Suprapubic skin (tissue), 4 donors: ENCODE measurements at places on chromosomes 6 and 20. TPM values are rescaled to one million over a fixed set of nuclear protein-coding genes. Genes with fewer than 3 reads are reported as not detected.
A peak's percentile ranks its signal among the peaks of the same experiment; 100 is the strongest.

DNA sequence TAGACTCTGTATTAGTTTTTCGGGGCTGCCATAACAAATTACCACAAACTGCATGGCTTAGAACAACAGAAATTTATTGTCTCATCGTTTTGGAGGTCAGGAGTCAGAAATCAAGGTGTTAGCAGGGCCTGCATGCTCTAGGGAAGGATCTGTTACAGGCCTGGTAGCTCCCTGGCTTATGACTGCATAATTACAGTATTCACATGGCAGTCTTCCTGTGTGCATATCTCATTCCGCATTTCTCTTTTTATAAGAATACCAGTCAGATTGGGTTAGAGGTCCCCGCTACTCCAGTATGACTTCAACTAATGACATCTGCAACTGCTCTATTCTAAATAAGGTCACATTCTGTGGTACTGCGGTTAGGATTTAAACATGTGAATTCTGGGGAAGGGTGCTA is 59.3 kb upstream of the SLC2A12 start:
- no peak overlapping the region for H3K4me3 ChIP-seq
- DNase-seq: no peak
- H3K27me3 ChIP-seq: peaks cover 14% of the 10 kb centered on the region

DNA sequence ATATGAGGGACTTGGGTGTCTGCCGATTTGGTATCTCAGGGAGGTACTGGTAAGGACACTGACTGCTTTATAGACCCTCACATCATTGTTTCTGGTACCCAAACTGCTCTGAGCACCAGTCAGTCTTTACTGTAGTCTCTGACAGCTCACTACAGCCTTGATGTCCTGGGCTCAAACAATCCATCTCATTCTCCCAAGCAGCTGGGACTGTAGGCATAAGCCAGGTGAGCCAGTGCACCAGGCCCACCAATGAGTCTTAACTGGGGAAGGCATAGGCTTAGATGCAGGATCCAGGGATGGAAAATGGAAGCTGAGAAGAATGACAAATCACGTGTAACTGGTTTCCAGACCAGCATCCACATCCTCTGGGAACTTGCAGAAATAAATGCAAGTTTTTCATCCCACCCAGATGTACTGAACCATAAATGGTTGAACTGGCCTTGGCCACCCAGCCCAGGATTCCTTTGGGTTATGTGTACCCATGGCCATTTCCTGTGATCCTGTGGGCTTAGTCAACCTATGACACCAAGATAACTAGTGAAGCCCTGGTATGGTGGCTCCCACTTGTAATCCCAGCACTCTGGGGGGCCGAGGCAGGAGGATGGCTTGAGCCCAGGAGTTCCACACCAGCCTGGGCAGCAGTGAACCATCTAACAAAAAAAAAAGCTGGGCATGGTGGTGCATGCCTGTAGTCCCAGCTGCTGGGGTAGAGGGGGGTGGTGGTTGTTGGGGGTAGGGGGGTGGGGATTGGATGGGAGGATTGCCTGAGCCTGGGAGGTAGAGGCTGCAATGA is 5.8 kb downstream of the TUBB start:
- H3K27ac ChIP-seq: no peak overlapping the region
- no peak for DNase-seq
- peaks cover 78% of the 10 kb centered on the region for H3K36me3 ChIP-seq
- H3K4me1 ChIP-seq: peaks cover 61% of the 10 kb centered on the region
- H3K27me3 ChIP-seq: no peaks in the 10 kb centered on the region

GRCh38 chr6:21845018-21845417 is 251.5 kb downstream of the SOX4 start:
- H3K36me3 ChIP-seq: no peaks in the 10 kb centered on the region
- no peak for DNase-seq
- no peak overlapping the region for H3K4me3 ChIP-seq
- H3K27me3 ChIP-seq: no peaks in the 10 kb centered on the region
- H3K4me1 ChIP-seq: peaks cover 2% of the 10 kb centered on the region

GRCh38 chr6:133966654-133967329 is 13.8 kb downstream of the TBPL1 start:
- H3K4me3 ChIP-seq: no peak overlapping the region
- H3K36me3 ChIP-seq: no peaks in the 10 kb centered on the region
- H3K27me3 ChIP-seq: no peaks in the 10 kb centered on the region
- H3K27ac ChIP-seq: no peak overlapping the region

DNA sequence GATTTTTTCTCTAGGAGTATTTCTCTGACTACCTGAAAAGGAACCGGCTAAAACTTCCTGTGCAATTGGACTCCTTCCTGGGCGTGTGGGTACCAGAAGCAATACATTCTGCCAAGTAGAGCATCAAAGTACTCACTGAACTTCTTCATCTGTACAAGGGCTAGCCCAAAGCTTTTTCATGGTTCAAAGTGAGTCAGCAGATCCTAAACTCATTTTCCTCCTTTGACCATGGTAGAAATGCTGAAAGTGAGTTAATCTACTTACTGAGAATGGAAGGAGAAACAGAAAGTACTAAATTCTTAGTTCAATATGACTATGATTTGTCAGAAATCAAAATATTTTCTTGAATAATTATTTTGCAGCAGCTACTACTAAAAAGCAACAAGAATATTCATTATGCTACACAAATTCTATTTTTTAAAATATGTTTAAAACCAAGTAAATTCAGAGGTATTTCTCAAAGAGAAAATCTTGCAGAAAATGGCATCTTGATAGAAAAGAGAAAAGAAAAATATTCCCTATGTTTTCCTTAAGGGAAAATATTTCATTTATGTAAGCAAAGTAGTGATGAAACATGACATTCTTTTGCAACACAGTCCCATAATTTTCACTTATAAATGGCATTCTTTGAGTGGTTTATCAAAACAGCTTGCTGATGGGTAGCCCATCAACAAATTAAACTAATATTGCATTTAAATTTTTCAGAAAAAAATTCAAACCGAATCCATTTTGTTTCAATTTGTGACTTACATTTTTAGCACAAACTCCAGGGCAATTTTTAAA is 3.7 kb upstream of the BEND6 start:
- H3K4me1 ChIP-seq: peaks cover 22% of the 10 kb centered on the region
- H3K4me3 ChIP-seq: no peak overlapping the region
- H3K27me3 ChIP-seq: peaks cover 11% of the 10 kb centered on the region
- no peak for DNase-seq

GRCh38 chr6:92114797-92115196 is 1304.6 kb downstream of the EPHA7 start:
- H3K36me3 ChIP-seq: no peaks in the 10 kb centered on the region
- H3K27ac ChIP-seq: no peak overlapping the region
- H3K4me1 ChIP-seq: no peaks in the 10 kb centered on the region
- no peak overlapping the region for H3K4me3 ChIP-seq

- no peaks in the 10 kb centered on the region for H3K36me3 ChIP-seq
- H3K4me3 ChIP-seq: no peak overlapping the region
- DNase-seq: no peak
- no peak overlapping the region for H3K27ac ChIP-seq
Measured at GRCh38 chr20:9400171-9401025, 114.0 kb upstream of the LAMP5 start.

DNA sequence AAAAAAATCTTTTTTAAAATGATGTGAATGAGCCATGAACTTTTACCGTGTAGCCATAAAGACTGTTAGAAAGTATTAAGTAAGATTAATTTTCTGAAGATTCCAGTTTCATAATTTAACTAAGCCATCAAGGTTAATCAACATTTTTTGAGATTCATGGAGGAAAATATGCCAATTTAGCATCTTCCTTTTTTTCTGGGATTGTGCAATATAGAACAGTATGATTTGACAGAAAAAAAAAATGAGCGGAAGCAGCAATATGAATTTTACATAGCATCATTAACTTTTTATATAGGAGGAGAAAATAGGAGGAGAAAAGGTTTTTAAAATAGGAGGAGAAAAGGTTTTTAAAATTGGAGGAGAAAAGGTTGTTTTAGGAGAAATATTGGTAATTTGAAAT is 306.3 kb downstream of the ADGRB3 start:
- no peaks in the 10 kb centered on the region for H3K4me1 ChIP-seq
- no peak overlapping the region for H3K4me3 ChIP-seq
- DNase-seq: no peak
- no peaks in the 10 kb centered on the region for H3K27me3 ChIP-seq
- H3K36me3 ChIP-seq: no peaks in the 10 kb centered on the region

DNA sequence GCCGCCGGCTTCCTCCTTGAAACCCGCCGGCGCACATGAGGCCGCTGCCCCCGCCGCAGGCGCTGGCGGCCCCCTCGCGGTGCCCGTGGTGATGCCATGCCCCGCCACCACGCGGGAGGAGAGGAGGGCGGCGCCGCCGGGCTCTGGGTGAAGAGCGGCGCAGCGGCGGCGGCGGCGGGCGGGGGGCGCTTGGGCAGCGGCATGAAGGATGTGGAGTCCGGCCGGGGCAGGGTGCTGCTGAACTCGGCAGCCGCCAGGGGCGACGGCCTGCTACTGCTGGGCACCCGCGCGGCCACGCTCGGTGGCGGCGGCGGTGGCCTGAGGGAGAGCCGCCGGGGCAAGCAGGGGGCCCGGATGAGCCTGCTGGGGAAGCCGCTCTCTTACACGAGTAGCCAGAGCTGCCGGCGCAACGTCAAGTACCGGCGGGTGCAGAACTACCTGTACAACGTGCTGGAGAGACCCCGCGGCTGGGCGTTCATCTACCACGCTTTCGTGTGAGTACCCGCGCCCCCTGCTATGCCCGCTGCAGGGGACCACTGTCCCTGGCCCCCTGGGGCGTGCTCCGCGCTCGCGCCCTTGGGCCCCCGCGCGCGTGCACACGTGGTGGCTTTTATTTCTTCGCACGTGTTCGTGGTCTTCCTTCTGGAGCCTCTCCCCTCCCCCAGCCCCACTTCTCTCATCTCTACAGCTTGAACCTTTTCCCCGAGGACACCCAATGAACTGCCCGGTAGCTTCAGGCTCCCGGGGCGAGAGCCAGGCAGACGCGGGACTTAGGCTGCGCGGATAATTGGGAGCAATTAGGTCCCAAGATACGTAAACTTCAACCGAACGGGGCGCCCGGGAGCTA is 453 bp downstream of the KCNQ5 start:
- H3K27ac ChIP-seq: no peak overlapping the region
- H3K4me3 ChIP-seq: peak overlapping the region; percentile 62
- H3K27me3 ChIP-seq: peaks cover 48% of the 10 kb centered on the region
- DNase-seq: no peak
- H3K36me3 ChIP-seq: no peaks in the 10 kb centered on the region

DNA sequence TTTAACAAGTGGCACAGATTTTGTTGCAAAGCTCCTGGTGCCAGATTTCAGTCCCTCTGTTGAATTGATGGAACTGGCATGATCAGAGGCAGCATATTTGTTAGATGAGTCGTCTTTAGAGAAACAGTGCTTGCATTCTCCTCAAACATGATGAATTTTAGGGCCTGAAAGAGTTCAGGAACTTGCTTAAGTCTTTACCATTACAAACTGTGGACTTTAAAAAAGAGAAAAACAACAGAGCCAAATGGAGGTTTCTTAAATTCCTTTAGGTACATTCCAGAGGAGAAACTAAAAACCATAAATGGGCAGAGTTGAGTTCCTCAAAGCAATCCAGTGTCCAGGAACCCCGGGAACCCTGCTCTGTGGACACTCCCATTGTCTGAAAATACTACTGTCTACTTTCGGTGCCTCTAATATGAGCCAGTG is 2.5 kb downstream of the GTF2H5 start:
- no peaks in the 10 kb centered on the region for H3K27me3 ChIP-seq
- H3K27ac ChIP-seq: peak overlapping the region; percentile 13
- no peak overlapping the region for H3K4me3 ChIP-seq
- no peaks in the 10 kb centered on the region for H3K36me3 ChIP-seq

GRCh38 chr6:12751694-12752325 is 35.2 kb downstream of the PHACTR1 start:
- H3K27ac ChIP-seq: no peak overlapping the region
- H3K27me3 ChIP-seq: peaks cover 48% of the 10 kb centered on the region
- H3K4me3 ChIP-seq: no peak overlapping the region
- no peak for DNase-seq
- peaks cover 13% of the 10 kb centered on the region for H3K4me1 ChIP-seq
- no peaks in the 10 kb centered on the region for H3K36me3 ChIP-seq

- no peak overlapping the region for H3K4me3 ChIP-seq
- H3K27ac ChIP-seq: no peak overlapping the region
- DNase-seq: no peak
- H3K27me3 ChIP-seq: no peaks in the 10 kb centered on the region
- H3K4me1 ChIP-seq: no peaks in the 10 kb centered on the region
Measured at GRCh38 chr20:14245368-14245970, 91.9 kb downstream of the FLRT3 start.

- H3K4me3 ChIP-seq: no peak overlapping the region
- H3K36me3 ChIP-seq: no peaks in the 10 kb centered on the region
- no peaks in the 10 kb centered on the region for H3K4me1 ChIP-seq
- DNase-seq: no peak
- no peak overlapping the region for H3K27ac ChIP-seq
- H3K27me3 ChIP-seq: peaks cover 3% of the 10 kb centered on the region
Measured at GRCh38 chr6:98984121-98984520, 36.4 kb upstream of the FBXL4 start.

DNA sequence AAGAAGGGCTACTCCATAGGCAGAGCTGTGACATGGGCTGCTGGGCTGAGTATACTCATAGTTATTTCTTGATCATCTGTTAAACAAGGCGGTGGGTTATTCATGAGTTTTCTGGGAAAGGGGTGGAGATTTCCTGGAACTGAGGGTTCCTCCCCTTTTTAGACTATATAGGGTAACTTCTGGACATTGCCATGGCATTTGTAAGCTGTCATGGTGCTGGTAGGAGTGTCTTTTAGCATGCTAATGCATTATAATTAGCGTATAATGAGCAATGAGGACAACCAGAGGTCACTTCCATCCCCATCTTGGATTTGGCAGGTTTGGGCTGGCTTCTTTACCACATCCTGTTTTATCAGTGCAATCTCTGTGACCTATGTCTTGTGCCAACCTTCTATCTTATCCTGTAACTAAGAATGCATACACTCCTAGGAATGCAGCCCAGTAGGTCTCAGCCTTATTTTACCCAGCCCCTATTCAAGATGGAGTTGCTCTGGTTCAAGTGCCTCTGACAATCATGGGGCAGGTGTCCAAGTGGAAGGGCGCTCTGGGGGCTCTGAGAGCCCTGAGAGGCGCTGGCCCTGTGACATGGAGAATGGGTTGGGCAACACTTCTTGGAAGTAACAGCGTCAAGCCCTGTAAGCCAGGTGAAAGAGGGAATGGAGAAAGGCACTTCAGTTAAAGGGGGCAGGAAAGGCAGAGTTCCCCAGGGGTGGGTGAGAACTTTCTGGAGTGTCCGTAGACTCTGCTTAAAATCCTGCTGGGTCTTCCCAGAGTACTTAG is 354.2 kb upstream of the SULF2 start:
- H3K27me3 ChIP-seq: peaks cover 16% of the 10 kb centered on the region
- no peak overlapping the region for H3K4me3 ChIP-seq
- no peak overlapping the region for H3K27ac ChIP-seq
- H3K36me3 ChIP-seq: no peaks in the 10 kb centered on the region

DNA sequence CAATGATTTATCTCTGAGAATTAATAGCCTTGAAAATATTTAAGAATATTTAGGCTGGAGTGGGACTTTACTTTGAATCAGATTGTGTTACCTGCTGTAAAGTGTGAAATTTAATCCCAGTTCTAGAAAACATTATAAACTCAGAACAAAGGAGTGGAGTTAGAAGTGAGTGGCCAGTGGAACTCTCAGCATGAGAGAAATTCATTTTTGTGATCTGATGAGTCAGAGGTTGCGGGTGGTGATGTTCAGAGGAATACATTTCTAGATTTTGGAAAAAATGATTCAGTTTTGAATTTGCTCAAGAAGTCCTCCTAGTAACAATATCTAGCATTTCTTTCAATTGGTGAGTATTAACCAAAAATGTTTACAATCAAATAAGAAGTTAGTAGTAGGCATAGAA is 167.5 kb downstream of the ZFAND3 start:
- no peaks in the 10 kb centered on the region for H3K36me3 ChIP-seq
- no peaks in the 10 kb centered on the region for H3K27me3 ChIP-seq
- peaks cover 51% of the 10 kb centered on the region for H3K4me1 ChIP-seq
- no peak overlapping the region for H3K4me3 ChIP-seq
- no peak for DNase-seq

The OPRM1 gene
- total RNA-seq: not detected

The SAPCD1 gene
- 9.3 TPM for total RNA-seq

The GSTA2 gene
- total RNA-seq: not detected

The KIF6 gene
- total RNA-seq: 1.1 TPM

The PRRC2A gene
- 100 TPM for total RNA-seq
